ENCODE measurements at places on chromosomes 1 and 21.
A peak's percentile ranks its signal among the peaks of the same experiment; 100 is the strongest.

DNA sequence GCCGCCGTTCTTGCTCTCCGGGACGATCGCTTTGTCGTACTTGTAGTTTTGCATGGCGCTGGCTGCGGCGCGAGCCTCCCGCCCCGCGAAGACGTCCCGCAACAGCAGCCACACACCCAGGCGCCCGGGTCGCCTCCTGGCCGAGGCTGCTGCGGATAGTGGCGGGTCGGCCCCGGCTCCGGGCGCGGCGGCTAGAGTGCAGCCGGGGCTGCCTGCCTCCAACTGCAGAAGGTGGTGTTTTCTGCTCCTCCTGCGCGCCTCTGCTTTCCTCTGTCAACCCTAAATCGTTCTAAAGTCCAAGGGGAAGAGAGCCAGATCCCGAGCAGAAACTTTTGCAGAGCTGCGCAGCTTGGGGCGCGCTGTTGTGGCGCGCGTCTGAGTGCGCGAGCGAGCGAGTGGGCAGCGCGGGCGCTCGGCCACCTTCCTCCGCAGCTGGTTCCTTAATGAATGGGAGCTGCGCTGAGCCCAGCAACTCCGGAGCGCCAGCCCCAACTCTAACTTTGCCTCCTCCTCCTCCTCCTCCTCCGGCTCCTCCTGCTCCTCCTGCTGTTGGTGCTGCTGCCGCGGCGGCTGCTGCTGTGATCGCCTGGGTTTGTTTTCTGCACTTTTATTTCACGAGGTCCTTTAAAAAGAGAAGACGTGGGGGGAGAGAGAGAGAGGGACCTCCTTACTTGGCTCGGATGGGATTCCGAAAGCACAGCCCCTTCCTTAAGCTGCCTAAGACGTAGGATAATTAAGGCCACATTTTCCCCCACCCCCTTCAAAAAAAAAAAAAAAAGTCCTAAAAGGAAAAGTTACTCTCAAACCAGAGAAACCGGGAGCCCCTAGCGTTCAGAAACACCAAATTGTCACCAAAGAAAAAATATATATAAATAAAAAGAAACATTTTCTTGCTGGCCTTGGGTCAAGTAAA is at the start of gene PLPP3:
PLPP3 (minus strand) TSS at position 601 of the 913 bp plus-strand sequence; CDS start at position 54, 547 bp downstream.
- no peak for DNase-seq

DNA sequence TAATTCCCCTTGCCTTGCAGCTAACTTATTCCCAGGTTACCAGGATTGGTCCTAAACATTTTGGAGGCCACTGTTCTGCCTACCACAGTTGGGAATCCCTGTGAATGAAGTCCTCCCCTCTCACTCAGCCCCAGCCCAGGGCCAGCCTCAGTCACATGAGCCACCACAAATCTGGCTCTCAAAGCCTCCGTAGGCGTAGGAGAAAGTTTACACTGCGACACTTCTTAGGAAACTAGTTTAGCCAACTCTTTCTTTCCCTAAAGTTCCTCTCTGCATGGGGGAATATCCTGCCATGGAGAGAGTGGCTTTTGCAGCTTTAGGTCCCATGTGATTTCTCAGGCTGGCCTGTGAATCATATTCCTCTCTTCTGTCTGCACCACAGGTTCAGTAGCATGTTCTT is 45.7 kb upstream of the ETV3 start:
- DNase-seq, result no peak

GRCh38 chr1:32311709-32312393 is 20.0 kb downstream of the HDAC1 start:
- DNase-seq, result peak; percentile 17

- DNase-seq, result no peak
These were observed 11.8 kb downstream of the NFASC start for GRCh38 chr1:204882479-204882878.

DNA sequence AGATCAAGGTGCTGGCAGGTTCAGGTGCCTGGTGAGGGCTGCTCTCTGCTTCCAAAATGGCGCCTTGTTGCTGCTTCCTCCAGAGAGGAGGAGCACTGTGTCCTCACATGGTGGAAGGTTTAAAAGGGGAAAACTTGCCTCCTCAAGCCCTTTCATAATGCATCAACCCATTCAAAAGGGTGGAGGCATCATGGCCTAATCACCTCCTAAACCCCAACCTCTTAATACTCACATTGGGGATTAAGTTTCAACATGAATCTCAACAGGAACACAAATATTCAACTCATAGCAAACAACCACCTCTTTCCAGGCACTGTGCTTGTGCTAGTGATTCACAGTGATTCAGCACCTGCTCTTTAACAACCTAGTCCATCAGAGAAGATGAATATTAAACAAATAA is 4.2 kb downstream of the S100A12 start:
- no peak for DNase-seq

- DNase-seq, result no peak
These were observed 10.9 kb downstream of the LSS start for GRCh38 chr21:46217511-46218196.

GRCh38 chr21:39311164-39311563 is 2.3 kb downstream of the BRWD1 start:
- DNase-seq, result no peak

Measured in NCI-H2107 (cell line).